ENCODE measurements at places on chromosomes 5 and 9.

DNA sequence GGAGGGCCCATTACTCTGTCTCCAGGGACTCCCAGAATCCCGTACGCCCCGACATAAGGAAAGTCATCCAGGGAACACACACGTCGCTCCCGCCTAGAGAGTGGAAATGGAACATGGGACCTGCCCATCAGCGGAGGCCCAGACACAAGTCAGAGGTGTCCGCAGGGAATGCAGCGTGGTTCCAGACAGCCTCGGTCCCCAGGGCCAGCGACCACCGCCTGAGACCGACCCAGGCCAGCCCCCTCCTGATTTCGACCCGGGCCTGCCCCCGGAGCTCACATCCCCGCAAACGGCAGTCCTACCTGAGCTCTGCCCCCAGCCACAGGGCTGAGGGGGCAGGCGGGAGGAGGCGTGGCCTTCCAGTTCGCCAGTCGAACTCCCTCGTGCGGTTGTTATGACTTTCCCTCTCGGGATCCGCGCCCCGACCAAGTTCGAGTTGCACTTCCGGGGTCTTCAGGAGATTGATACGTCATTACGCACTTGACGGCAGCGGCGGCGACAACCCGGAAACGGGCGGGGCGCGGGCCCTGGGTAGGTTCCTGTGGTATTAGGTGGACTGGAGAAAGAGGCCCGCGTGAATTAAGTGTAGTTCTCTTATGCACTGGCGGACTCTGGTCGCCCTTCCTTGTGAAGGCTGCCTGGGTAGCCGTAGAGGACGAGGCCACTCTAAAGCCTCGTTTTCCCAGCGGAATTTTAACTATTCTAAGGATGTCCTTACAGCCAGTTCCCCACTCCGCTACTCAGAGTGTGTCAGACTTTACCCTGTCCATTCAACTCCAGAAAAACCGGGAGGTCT is 370.0 kb upstream of the POU5F2 start:
- peak; percentile 96 for DNase-seq

- no peak for DNase-seq
Observed at GRCh38 chr9:80635065-80635464, 1054.3 kb downstream of the TLE1 start.

GRCh38 chr5:117594166-117594565 is 1019.5 kb upstream of the SEMA6A start:
- peak; percentile 3 for DNase-seq

- no peak for DNase-seq
Observed at GRCh38 chr5:141778683-141779082, 96.7 kb upstream of the ARAP3 start.

DNA sequence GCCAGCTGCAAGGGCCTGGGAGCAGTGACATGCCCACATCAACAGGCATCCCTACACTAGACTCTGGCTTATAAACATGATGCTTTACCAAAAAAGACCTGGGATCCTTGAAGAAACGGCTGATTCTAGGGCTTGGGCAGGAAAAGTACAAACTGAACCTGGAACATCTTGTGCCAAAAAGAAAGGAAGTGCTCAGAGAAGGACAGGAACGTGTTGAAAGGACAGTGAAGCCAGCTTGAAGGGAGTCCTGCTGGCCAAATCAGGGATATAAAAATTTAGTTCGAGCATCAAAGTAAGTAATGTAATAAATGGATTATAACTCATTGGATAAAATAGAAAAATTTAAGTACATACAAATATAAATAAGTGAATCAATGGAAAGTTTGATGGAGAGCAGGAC is 58.1 kb downstream of the ALDH7A1 start:
- DNase-seq = no peak

GRCh38 chr9:120542701-120543490 is 37.1 kb downstream of the CDK5RAP2 start:
- no peak for DNase-seq

GRCh38 chr5:73321757-73322436 is 126.7 kb downstream of the FOXD1 start:
- DNase-seq = no peak

DNA sequence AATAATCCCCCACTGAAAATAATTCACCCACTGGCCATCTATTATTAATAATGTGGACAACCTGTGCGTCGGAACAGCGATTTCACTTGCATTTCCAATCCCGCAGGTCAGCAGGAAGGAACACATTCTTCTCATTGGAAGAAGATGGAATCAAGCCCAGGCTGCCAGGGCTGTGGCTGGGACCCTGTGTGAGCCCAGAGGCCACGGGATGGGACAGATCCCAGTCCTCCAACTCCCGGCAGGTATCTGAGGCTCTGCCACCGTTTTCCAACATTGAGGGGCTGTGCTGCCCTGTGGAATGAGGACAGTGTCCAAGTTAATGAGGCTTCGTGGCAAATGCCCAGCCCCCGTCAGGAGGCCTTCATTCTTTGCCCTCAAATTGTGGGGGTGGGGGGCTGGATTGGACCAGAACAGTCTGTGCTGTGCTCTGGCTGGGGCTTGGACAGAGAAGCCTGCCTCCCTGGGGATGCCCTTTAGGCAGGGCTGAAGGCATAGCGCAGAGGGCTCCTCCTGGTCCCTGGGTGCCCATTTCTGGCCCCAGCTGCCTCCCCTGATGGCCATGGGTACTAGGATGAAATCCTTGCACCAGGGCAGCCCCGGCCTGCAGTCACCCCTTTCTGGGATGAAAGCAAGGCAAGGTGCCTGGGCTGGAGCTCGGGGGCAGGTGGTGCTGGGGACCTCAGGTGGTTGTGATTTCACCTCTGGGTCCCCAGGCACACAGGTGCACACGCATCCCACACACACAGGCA is 195.0 kb upstream of the PPP1R26 start:
- DNase-seq = no peak

DNA sequence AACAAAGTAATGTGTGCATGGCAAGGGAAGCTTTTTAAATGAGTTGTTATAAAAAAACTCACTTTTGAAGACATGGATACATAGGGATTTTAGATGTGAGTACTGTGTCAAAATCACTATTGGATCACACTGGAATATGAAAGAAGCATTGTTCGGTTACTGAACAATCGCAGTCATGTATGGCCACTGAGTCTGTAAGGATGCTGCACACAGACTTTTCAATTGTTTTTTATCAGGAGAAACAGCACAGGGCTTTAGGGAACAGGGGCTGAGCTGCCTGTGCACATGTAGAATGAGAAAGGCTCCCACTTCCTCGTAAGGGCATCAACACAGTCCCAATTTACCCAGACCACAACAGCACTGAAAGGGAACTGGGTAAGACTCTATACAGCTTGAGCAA is 1333.9 kb upstream of the DMAC1 start:
- DNase-seq = no peak

- DNase-seq = no peak
Observed at GRCh38 chr5:143742951-143743350, 69.0 kb upstream of the HMHB1 start.

- peak; percentile 55 for DNase-seq
Observed at GRCh38 chr9:18605766-18606180, 131.8 kb downstream of the ADAMTSL1 start.

DNA sequence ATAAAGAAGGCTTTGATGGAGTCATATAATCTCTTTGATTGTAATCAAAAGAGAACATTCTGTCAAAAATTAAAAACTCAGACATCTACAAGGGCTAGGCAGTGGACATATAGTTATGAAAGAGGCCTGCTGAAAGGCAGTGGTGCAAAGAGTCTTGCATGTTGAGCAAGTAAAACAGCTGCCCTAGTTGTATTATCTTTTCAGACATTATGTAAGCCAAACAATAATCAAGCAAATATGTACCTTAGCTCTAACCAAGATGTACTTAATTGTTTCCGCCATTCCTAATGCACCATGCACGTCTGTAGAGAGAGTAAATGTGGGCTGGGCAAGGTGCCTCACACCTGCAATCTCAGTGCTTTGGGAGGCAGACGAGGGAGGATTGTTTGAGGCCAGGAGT is 14.3 kb downstream of the GAPT start:
- DNase-seq = no peak

DNA sequence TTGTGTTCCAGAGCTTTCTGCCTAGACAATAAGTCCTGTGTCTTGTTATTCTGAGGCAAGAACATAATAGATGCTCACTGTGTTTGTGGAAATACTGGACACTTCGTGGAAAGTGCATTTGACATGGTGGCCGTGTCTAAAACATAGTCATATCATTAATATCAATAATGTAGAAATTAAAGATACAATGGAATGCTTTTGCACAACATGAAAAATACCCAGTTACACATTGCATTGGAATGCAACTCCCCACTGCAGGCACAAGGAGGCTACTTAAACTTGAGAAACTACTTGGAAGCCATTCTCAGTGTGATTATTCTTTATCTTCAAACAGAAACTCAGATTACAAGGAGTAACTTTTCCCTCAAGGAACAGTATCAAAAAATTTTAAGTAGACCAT is 145.3 kb upstream of the ZNF462 start:
- DNase-seq = peak; percentile 11

GRCh38 chr9:128276574-128277270 is 646 bp downstream of the SWI5 start:
- peak; percentile 29 for DNase-seq

DNA sequence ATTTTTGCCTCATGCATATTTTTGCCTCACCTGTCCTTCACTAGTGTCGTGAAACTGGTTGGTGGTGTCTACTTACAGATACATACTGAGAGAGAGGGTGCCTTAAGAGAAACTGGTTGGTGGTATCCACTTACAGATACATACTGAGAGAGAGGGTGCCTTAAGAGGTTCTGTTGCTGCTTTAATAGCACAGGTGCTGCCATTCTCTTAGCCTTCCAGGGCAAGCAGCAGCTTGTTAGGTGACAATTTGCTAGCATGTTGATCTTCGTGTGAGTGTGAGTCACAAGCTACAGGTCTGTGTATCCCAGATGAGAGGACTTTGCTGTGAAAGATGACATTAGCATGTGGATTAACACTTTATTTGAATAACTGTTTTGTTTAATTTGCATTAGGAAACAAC is 1.4 kb downstream of the PTTG1 start:
- DNase-seq = no peak

DNA sequence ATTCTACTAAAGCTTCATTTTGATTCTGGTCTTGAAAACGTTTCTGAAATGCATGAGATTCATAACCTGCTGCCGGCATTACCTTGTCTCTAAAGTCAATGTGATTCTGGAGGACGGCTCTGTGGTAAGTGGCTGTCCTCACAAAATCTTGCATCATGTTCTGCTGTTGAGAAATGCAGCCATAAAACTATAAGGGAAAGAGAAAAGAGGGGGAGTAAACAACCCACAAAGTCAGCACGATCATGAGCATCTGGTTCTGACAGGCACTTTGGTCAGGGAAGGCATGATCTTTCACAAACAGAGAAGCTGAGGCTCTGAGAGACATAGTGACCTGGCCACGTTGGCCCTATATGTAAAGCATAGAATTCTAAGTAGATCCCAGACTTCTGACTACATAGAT is 168.9 kb upstream of the PUM3 start:
- no peak for DNase-seq

DNA sequence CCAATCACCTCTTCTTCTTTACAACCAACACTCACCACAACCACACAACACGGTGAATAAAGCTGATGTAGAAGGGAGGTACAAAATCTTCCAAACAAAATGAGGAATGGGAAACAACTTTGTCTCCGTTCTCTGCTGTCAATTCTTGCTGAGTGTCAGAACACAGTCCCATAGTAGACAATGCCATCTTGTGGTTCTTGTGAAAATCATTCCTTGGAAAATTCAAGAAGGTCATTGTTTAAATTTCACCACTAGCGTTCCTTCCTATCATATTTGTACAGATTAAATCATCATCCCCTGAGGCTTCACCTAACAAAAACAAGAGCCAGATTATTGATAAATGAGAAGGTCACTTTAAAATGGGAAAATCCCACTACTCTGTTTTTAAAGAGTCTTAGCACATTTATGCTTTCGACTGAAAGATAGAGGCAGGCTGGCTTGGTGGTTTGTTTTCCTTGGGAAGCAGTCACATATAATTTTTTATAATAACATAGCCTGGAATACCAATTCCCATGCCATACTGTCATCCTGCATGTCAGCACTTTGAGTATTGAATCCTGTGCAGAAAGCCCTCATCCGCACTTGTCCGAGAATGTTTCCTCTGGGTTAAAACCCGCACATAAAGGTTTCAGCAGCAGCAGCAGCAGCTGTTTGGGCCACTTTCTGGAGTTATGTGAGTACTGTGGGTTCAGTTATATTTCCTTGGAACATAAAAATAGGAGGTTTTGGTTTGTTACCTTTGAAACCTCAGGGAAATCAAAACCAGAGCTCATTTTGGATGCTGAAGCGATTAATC is 395.0 kb upstream of the SMARCA2 start:
- no peak for DNase-seq

DNA sequence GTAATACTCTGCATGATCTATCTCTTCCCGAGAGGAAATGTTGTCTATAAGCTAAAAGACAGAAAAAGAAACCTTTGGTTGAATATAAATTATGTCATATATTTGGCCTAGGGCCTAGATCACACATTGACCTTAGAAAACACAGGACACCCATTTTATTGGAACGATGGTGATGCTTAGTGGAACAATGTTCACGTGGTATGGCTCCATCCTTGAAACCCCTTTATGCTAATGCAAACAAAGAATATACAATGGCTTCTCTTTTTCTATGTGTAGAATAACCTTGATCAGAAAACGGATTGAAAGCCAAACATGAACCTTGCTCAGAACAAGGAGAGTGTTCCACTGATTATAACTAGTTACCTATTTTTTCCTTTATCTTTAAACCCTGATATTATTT is 24.5 kb downstream of the MRPS27 start:
- no peak for DNase-seq

GRCh38 chr5:141172381-141173204 is at the start of gene PCDHB7:
TSS of gene PCDHB7 (plus strand) at chr5:141172644. CDS start at chr5:141172836, 192 bp downstream.
- DNase-seq = peak; percentile 23

DNA sequence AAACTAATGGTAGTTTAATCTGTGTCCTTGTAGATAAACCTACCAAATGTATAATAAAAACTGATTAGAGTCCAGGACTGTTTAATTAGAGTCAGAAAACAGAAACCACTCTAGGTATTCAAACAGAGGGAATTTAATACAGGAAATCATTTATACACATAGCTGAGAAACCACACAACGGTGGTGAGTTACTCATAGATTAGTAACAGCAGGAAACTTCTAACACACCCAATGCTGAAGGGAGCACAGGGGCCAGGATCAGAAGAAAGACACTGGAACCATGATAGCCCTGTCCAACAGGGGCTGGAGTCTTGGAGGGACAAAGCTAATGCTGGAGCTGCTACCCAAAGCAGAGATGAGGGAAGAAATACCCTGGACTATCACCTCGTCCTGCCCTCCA is 321.0 kb downstream of the ACTL7B start:
- no peak for DNase-seq

DNA sequence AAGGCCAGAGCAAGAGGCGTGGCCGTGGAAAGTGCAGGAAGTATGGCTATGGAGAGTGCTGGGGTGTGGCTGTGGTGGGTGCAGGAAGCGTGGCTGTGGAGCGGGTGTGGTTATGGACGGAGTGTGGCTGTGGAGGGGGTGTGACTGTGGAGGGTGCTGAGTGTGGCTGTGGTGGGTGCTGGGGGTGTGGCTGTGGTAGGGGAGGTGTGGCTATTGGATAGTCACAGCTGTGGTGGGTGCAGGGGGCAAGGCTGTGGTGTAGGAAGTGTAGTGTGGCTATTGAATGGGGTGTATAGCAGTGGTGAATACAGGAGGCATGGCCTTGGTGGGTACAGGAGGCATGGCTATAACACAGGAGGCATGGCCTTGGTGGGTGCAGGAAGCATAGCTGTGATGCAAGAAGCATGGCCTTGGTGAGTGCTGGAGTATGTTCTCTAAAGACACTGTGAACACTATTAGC is 40.8 kb upstream of the SPATA31C2 start:
- DNase-seq = no peak
